ENCODE measurements at places on chromosomes 3 and 15.
A peak's percentile ranks its signal among the peaks of the same experiment; 100 is the strongest.

- peak; percentile 78 for DNase-seq
These were observed 9.2 kb upstream of the RBSN start for GRCh38 chr3:15108082-15108545.

GRCh38 chr3:177596248-177596815 is 399.1 kb upstream of the TBL1XR1 start:
- no peak for DNase-seq

- no peak for DNase-seq
These were observed 211.8 kb upstream of the DPH6 start for GRCh38 chr15:35757765-35758164.

DNA sequence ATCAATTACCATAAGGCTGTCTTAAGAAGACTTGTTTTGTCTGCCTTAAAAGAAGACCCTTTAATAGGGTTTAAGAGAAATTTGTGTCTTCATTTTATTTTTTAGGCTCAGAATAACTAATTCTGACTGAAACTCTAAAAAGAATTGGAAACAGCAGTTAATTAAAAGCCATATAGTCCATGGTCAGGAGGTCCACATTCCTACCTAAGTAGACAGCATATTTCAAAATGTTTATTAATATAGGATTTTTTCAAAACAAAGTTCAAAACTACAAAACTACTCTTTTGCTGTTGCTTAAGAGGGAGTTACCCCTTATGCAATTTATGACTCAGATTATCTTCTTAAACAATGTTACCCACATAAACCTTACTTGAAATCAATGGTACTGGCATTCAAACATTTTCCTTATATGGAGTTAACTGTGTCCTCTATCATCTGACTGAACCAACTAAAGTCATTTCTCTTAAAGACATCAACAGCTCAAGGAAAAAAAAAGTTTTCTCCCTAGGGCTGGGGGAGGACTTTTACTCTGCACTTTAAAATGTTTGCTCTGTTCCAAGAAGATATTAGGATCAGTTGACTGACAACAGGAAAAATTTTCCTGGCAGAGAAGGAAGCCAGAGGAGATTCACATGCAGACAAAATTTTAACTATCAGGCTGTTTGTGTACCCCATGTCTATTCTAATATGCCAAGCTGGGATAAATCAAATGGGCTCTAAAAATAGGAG is 56.8 kb upstream of the NANOGP8 start:
- no peak for DNase-seq

- DNase-seq = no peak
These were observed 15.1 kb downstream of the ACVR2B start for GRCh38 chr3:38468765-38469164.

DNA sequence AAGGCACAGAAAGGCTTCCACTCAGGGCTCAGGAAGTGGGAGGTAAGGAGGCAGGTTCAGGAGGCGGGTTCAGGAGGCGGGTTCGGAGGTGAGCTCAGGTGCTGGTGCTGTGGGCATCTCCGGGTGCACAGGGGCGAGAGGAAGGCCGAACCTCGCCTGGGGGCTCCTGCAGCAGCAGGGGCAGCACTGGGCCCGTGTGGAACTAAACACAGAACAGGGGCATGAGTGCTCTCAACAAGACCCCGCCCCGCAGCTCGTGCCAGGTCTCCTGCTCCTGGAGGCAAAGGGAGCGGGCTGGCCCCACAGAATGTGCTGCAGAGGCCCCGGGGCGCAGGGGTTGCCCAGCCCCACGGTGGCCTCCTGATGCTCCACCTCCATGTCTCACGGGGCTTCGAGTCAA is 13.7 kb downstream of the ZDHHC19 start:
- DNase-seq = no peak

- no peak for DNase-seq
These were observed 261.1 kb upstream of the PDZRN3 start for GRCh38 chr3:73885862-73886261.

DNA sequence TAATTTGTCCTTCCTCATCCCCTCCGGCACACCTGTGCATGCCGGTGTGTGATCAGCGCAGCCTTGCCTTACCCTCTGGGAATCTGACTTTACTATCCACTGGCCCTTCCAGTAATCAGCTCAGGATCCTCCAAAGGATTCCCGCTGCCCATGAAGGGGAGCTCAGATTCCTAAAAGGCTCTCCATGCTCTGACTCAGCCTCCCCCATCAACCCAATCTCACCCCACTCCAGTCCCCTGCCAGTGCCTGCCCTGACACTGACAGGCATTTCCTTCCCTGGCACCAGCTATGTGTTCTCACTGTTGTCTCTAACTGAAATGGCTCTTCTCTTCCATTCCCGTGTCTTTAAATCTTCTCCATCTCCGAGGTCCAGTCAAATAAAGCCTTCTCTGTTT is 7.3 kb upstream of the BCL2A1 start:
- no peak for DNase-seq

- no peak for DNase-seq
These were observed 26.6 kb downstream of the EIF1B start for GRCh38 chr3:40336101-40336500.

- no peak for DNase-seq
These were observed 101.5 kb downstream of the ATG7 start for GRCh38 chr3:11373654-11374053.

DNA sequence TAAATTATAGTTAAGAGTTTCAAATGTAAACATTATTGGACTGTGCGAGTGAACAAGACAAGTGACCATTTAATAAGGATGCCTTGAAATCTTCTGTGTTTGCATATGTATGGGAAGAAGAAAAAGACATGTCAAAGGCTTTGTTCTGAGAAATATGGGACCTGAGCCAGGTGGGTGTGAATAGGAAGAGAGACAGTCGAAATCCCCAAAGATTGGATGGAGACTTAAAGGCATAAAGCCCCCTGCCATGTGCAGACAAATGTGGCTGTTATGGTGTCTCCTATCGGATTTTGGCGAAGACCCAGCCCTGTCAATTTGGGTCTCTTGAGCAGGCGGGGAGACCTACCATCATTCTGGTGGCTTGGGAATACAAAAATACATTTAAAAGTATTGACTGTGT is 16.9 kb downstream of the FXR1 start:
- no peak for DNase-seq

DNA sequence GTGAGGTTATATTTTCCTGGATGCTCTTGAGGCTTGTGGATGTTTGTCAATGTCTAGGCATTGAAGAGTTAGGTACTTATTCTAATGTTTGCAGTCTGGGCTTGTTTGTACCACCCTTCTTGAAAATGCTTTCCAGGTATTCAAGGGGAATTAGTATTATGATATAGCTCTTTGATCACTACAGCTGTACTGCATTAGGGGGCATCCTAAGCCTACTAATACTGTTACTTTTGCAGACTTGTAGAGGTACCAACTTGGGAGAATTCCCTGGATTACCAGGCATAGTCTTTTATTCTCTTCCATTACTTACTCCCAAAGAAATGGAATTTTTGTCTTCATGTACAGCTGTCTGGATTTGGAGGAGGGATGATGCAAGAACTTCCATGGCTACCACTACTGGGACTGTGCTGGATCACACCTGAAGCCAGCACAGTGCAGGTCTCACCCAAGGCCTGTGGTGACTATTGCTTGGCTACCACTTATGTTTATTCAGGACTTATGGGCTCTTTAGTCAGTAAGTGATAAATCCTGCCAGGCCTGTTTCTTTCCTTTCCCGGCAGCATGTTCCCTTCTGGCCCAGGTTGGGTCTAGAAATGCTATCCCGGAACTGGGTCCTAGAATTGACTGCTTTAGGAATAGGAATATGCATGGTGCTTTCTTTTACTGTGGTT is 402.9 kb downstream of the IL20RB start:
- DNase-seq = no peak

- no peak for DNase-seq
These were observed 60.1 kb upstream of the PARL start for GRCh38 chr3:183944775-183945174.

DNA sequence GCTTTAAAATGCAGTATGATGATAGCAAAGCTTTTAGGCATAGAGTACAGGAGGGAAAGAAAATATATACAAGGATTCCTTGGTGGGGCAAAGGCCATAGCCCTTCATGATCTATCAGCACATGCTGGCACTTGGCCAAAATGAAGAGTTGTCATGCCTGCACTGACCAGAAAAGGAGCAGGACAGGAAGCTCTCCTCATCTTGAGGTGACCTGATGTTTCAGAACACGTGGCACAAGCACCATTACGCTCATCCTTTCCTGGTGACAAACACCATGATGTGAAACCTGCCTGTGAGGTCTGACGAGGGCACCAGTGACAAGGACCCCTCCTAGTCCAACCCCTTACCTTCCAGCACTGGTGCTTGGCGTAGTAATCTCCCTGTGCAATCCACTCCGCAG is 77.9 kb upstream of the DCLK3 start:
- DNase-seq = no peak

DNA sequence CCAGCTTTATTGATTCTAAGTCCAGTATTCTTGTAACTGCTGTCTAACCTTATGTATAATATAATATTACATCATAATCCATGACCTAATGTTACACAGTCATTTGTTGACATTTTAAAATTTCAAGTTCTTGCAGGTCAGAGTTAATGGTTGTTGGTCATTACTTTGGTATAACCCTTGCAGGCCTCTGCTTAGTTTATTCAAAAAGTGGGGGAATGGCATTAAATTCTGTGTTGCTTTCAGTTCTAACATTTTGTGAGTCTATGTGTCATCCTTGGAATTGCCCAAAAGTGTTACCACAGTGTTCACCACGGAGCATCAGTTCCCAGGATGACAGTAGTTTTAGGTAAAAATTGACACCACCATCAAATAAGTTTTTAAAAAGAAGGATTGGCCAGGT is 174.8 kb upstream of the BCL6 start:
- no peak for DNase-seq

DNA sequence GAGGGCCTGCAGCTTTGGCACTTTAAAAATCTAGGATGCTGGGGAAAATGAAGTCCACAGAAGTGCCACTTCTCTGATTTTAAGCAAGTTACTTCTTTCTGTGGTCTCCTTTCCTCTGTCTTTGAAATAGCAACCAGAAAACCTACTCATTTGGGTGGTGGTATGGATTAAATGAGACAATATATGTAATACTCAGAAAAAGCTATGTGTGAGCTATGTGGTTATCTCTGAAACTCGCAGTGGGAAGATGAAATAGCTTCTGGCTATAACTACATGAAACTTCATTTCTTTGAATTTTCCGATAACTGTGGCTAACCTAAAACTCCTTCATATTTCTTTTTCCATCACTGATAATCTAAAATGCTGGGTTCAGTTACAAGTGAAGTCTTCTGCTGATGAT is 368.9 kb downstream of the CLSTN2 start:
- DNase-seq = no peak

GRCh38 chr3:14472471-14473351 is 67.4 kb downstream of the GRIP2 start:
- DNase-seq = no peak

- DNase-seq = no peak
These were observed 381.4 kb downstream of the TBC1D5 start for GRCh38 chr3:17360991-17361390.

- DNase-seq = no peak
These were observed 18.3 kb downstream of the LMCD1 start for GRCh38 chr3:8519774-8520448.

- DNase-seq = no peak
These were observed 62.1 kb upstream of the SLC6A11 start for GRCh38 chr3:10753964-10754363.

DNA sequence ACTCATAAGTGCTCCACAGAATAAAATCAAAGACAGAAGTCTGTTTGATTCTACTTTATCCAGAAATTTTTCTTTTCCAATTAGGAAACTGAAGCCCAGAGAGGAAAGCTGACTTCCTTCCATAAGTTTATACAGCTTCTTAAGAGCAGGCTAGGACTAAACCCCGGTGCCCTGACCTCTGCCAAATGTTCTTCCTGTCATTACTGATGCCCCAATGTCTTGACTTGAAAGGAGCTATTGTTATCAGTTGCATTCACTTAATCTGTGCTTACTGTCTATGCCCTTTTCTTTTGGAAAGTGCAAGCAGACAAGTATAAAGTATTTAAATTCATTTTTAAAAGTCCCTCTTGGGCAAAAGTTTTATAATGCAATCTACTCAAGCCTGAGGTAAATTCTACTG is 18.1 kb downstream of the CD200 start:
- DNase-seq = no peak

GRCh38 chr3:145411605-145412004 is 749.4 kb downstream of the PLOD2 start:
- DNase-seq = no peak

DNA sequence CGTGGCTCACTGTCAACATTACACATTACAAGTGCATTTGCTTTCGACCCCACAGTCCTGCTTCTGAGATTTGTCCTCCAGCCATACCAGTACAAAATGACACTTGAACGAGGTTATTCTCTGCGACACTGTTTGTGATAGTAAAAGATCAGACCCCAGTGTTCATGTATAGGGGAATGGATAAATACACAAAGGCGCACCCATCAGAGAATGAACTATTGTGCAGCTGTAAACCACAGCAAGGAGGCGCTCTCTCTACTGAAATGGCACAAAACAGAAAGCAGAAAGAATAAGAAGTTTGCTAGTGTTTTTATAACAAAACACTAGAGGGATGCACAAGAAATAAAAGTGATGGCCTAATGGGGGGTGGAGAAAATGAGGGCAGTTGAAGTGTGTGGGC is 4.9 kb upstream of the CHSY1 start:
- no peak for DNase-seq

DNA sequence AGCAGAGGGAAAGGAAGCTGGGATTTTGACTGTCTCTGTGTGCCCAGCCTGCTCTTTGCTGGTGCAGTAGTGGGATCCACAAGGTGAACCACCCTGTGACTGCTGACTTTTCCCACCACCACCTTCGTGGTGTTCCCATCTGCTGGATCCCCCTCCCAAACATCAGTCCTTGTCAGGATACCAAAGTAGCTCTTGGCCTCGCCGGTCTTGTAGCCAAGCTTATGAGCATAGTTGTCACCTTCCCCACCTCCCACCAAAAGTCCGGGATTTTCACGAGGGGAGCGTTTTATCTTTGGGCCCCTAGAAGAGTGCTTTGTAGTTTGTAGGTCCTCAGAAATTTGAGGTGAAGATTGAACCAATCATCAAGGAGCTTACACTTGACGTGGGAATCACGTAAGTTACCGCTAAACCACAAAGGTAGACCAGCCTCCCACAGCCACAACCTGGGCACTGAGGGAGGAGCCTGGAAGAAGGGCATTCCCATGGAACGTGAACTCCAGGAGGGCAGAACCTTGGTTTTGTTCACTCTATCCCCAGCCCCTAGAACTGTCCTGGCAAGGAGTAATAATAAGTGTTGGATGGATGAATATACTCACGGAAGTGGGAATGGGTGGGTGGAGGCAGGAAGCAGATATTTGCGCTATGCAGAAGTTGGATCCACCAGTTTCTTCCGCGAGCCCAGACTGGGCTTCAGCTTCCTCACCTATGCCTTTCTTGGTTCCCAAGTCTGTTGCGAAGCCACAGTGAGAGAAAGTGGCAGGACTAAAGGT is 814 bp upstream of the TEX264 start:
- DNase-seq = no peak
